ENCODE measurements at places on chromosomes 2 and 18.

- DNase-seq: no peak
Measured at GRCh38 chr2:170707821-170708795, 7.0 kb upstream of the SP5 start.

DNA sequence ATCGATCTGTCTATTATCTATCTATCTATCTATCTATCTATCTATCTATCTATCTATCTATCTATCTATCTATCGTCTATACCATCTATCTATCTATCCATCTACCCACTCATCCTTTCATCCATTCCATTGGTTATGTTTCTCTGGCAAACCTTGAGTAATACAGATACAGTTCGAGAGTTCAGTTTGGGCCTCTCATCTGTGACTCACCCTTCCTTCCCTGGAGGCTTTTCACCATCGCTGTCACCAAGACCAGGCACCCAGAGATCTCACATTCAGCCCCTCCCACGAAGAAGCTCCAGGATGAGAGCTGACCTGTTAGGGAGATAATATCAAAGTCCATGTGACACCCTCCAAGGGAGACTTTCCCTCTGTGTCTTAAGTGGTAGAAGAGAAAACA, 164.1 kb upstream of the CELF4 start:
- no peak for DNase-seq

DNA sequence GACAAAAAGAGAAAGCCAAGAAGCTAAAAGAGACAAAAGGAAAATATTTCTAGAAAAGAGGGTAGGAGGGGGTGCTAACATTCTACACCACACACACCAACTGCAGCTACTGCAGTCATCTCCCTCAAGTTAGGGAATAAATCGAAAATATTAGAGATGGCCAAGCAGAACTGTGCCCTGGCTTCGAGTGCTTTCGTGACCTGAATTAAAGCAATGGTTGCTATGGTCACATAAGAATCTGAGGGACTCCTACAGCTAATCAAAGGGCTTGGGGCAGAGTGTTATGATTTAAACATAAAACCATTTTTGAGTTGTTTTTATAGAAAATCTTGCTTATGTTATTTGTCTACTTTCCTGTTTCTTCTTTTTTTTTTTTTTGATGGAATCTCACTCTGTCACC, 159.6 kb upstream of the HNRNPA3 start:
- no peak for DNase-seq

- DNase-seq: no peak
Measured at GRCh38 chr18:71784777-71785176, 759.4 kb downstream of the CBLN2 start.

DNA sequence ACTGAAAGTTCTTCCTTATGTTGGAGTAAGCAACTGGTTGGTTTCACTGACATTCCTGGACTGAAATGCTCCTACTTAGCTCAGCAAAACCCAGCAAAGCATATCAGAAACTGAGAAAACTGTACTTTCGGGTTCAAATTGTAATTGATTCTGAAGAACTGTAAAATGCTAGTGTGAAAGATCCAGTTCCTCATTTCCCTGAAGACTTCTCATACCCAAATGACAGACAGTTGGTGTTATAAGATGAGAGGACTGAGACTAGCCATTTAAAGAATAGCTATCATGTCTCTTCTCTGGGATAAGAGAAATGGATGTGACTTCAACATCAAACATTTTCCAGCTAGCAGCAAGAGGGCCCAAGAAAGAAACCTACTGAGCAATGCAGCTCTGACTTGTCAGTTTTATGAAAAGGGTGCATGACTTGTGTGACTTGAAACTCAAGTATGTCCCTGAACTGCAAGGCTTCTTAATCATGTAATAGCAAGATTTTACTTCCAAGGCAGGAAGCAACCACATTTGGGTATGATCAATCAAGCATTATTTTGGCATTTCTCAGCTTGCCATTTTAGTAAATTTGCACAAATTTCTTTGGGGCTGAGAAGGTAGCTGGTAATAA, 420.3 kb upstream of the MMADHC start:
- DNase-seq: no peak

DNA sequence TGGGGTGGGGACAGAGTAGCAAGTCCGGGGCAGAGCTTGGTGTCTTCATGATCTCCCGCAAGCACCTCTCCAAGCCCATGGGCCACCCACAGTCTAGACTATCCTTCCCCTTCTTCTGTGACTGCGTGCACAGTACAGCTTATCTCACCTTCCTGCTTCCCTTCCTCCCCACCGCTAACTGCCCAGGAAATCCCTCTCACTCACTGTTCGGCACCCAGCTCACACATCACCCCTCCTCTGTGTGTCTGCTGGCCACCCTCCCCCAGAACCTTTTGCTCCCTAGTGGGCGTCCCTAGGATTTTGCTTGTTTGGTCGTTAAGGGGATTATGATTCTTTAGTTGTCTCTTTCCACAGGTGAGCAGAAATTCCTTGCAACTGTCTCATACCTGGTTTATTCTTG, 31.5 kb upstream of the SMAD7 start:
- DNase-seq: no peak

DNA sequence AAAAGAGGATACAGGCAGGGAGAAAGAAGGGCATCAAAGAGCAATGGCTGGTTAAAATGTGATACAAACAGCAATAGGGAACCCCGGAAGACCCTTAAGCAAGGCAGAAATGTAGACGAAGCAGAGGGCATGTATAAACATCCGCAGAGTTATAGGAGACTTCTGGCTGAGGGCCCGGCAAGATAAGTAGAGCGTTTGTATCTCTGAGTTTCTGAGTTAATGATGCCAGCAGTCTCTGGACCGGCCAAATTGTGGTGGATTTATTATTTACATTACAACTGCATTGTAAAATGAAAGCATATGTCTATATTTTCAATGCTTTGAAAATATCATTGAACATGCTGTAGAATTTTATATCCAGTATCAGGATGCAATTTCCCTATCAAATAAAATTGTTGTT, 148.0 kb upstream of the KCTD1 start:
- no peak for DNase-seq

GRCh38 chr18:34117319-34117718, 107.4 kb downstream of the NOL4 start:
- no peak for DNase-seq

- DNase-seq: no peak
Measured at GRCh38 chr2:191311627-191312026, 66.4 kb downstream of the MYO1B start.

DNA sequence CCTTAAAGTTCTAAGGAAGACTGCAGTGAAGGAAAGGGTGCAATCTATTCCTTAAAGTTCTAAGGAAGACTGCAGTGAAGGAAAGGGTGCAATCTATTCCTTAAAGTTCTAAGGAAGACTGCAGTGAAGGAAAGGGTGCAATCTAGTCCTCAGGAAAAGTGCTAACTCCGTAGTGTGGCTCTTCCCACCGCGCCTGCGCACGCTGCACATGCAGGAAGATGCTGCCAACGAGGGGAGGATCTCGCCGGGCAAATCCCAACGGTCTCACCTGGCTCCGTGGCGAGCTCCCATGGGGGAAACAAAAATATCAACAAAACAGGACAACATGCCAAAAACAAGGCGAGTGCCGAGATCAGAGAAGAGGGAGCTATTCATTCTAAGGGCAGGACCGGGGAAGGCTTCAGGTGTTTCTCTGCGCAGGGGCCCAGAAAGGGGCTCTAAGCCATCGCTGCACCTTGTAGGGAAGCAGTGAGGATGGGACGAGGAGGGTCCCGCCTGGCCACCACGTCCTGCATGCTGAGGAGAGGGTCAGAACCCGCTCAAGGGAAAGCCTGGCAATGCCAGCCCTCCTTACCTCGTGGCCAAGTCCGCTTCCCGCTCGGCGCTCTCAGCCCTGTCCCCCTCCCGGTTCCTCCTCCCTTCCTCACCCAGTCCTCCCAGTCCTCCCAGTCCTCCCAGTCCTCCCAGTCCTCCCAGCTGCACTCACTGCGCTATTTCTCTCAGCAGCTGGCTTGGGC, 24.5 kb downstream of the TIMM21 start:
- DNase-seq: no peak

GRCh38 chr2:121345101-121345500, 60.1 kb upstream of the TFCP2L1 start:
- DNase-seq: no peak

DNA sequence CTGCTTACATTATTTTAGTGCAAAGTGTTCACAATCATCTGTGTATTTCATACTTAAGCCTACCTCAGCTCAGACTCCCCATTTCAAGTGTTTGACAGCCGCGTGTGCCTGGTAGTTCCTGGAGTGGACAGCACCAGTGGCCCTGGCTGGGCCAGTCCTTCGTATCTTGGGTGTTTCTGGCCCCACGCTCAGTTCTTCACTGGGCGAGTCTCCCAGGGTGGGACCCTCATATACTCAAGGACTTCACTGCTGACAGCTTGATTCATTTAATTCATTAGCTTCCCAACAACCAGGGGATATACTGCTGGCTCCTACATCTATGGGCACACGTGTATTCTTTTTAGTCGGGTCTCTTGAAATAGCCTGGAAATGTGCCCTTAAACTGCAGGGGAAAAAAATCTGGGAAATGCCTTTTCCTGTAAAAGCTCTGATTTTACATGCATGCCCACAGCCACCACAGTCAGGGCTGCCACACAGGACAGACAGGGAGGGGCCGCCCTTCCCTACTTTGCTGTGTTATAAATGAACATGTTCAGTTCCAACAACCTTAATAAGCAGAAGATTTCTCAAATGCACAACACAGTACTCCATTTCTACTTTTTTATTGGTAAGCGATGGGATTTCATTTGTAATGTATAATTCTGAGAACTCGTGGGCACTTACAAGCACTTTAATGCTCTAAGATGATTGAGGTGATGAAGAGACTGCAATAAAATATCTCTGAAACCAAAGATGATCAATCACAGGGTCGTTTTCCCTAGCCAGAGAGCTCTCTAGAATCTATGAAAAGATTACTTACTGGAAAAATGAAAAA, 205.5 kb upstream of the REV1 start:
- DNase-seq: no peak

DNA sequence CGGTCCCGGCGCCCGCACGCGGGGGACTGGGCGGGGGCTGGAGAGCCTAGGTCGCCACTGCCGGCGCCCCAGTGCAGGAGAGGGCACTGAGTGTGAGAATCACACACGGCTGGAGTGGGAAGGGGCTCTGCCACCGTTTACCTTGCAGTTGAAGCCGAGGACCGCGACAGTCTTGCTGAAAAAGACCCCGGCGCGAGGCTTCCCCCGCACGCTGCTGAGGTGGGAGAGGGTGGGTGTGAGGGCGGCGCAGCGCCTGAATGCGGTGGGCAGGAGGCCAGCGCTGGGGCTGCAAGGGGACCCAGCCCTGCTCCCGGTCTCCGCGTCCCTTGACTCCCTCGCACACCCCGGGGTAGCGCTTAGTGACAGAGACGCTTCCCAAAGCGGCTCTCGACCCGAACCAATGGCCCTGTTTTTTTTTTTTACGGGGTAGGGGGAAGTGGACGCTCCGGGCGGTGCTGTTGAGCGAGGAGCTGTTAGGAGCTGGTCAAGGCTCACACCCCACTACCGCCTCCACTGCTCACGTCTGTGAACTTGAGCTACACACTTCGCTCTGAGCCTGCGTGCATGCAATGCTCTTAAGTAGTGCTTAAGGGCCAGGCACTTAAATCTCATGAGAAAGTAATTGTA, 794 bp downstream of the NOTO start:
- DNase-seq: no peak

- DNase-seq: no peak
Measured at GRCh38 chr2:176521878-176522670, 252.8 kb downstream of the MTX2 start.

- peak; percentile 97 for DNase-seq
Measured at GRCh38 chr2:20578895-20579825, 71.7 kb downstream of the HS1BP3 start.

- DNase-seq: no peak
Measured at GRCh38 chr2:215866606-215867005, 146.7 kb downstream of the MREG start.

DNA sequence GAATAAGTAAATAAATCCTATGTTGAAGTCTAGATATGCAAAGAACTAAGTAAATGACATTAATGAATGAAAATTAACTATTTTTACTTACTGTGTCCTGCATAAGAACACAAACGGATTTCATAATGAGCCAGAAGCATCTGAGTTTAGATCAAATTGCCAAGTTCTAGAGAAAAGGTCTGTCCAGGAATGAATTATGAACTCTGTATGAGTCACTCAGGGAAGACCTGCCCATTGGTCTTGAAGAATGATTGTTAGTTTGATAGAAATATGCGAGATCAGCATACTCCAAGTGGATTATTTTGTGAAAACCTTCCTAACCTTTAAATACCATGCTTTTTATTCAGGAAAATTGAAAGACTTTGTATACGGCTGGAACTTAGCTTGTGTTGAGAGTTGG, 189.5 kb downstream of the DOK6 start:
- DNase-seq: no peak

- DNase-seq: no peak
Measured at GRCh38 chr2:168149150-168149974, 98.0 kb downstream of the STK39 start.

GRCh38 chr2:241891988-241892298, 22.4 kb downstream of the RTP5 start:
- DNase-seq: no peak

DNA sequence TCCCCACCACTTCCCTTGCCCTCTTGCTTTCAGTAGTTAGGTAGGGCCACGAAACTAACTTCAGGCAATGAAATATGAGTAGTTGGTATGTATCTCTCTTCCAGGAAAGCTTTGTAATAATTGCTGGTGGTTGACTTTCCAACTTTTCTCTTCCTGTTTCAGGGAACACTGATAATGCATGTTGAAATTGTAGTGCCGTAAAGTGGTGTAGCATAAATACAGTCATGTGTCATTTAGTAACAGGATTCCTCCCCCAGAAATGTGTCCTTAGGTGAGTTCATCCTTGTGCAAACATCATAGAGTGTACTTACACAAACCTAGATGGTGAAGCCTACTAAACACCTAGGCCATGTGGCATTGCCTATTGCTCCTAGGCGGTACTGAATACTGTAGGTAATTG, 429.2 kb downstream of the PID1 start:
- no peak for DNase-seq

GRCh38 chr18:1499265-1499664, 594.6 kb downstream of the ADCYAP1 start:
- DNase-seq: no peak

DNA sequence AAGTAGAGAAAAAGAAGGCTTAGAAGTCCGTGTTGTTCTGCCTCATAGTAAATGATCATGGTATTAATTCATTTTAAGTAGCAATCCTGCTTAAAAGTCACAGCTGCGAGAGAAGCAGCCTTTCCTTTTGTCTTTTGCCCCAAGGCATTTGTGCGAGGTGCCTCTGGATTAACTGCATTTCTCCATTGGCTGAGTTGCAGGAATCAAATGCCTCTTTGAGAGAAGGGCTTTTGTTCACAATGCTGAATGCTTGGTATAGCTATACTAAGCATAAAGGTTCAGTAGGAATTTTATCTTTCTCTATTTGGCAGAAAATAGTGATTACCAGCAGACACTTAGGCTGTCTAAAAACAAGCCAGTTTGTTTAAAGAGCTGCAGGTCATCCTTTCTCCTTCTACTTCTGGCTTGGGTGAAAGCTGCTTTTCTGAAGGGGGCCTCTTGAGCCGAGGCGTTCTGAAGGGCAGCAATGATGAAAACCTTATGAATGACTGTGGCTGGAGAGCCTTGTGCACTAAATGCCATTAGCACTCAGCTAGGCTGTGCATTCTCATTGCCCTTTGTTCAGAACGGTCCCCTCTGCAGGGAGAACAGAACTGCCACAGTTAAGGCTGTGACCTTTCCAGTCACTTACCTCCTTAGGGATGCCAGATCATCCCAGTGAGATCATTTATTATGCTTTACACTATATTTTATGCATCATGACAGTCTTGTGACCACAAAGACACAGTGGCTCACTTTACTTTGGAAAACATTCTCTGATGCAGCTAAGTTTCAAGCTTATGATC, 68.8 kb upstream of the TMEM87B start:
- DNase-seq: no peak

- no peak for DNase-seq
Measured at GRCh38 chr18:50523165-50523564, 36.7 kb upstream of the MAPK4 start.
